ENCODE measurements at places on chromosomes 6 and 20.

- DNase-seq: no peak
Measured at GRCh38 chr20:41177636-41178035, 40.3 kb downstream of the PLCG1 start.

DNA sequence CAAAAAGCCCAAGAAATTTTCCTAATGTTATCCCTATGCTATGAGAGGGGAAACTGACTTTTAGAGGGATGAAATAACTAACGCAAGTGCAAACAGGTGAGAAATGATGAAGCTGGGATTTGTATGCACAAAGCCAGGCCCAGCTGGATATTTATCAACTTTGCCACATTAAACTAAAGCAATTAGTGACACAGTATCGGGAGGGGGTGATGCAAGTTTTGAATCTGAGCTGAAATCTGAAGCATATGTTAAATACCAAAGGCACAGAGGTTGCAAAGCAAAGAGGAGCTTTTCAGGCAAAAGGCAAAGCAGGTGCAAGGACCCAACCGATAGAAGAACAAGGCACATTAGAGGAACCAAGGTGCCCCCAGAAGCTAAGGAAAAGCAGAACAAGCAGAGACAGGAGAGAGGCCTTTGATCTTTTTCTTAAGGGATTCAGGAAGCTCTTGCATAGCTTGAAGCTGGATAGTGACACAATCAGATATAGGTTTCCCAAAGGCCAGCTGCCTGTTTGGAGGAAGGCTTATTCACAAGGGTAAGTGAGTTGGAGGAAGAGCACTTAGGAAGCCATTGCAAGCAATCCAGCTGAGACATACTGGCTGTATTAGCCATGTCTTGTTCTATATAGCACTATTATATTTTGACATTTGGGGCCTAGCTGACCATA lies 207.5 kb downstream of the HIVEP2 start:
- DNase-seq: no peak

- no peak for DNase-seq
Measured at GRCh38 chr20:53570446-53571276, 23.0 kb downstream of the ZNF217 start.

DNA sequence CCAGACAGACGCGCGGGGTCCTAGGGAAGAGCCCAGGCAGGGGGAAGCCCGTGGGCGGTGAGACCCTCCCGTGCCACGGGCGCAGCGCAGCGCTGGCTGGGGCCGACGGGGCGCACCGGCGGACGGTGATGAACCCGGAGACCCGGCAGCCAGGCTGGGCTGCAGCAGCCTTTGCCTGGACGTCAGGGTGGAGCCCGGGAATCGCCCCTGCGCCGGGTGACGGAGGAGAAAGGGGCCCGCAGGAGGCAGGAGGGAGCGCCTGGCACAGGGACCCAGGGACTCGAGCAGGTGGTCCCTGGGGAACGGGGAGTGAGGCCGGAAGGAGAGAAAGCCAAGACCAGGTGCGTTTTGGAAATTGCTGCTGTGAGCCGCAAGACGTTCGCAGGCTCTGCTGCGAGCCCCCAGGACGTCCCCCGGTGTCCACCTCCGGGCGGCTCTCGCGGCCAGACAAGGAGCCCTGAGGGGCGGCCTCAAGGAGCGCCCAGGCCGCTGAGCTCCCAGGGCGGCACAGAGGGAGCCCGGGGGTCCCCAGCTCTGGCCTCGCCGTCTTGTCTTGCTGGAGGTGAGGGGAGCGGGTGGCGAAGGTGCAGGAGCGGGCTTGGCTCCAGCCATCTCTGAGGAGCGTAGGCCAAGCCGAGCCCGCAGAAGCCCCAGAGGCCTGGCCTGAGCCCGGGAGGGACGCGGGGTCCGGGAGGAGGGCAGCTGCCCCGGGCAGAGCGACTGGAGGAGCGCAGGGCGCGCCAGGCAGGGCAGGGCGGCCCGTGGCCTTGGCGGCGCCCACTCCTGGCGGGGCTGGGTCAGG lies 191.2 kb upstream of the PDE10A start:
- DNase-seq: no peak

DNA sequence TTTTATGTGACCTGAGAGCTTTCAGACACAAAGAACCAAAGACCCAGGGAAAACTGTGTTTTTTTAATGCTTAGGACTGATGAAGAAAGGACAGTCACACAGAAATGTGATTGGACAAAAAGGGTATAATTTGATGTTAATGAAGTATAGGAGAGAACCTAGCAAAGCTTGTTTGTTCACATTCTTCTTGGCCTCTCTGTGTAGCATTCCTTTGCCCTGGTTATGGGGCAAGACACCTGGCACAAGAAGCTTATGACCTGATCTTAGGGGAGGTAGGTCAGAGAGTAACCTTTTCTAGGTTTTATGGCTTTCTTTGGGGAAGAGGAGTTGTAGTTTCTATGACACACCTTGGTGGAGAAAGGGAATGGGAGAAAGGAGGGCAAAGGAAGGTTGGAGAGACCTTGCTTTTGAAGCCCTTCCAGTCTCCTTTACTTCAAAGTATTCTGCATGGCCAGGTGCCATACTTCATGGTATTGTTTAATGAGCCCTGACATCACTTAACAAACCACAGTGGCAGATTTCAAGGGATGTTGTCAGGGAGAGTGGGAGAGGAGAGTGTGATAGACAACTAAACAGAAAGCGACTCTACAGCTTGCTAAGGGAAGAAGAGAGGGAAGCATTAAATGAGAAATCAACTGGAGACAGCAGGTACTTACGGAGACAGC lies 701.8 kb upstream of the FLRT3 start:
- DNase-seq: no peak

- DNase-seq: no peak
Measured at GRCh38 chr20:10654250-10654610, 19.6 kb downstream of the JAG1 start.

GRCh38 chr20:31368301-31368700 lies at the start of gene DEFB118:
DEFB118 (plus strand) TSS chr20:31368601; CDS start chr20:31368651, 50 bp downstream.
- no peak for DNase-seq

GRCh38 chr6:100160930-100161329 lies 166.9 kb upstream of the MCHR2 start:
- DNase-seq: no peak

DNA sequence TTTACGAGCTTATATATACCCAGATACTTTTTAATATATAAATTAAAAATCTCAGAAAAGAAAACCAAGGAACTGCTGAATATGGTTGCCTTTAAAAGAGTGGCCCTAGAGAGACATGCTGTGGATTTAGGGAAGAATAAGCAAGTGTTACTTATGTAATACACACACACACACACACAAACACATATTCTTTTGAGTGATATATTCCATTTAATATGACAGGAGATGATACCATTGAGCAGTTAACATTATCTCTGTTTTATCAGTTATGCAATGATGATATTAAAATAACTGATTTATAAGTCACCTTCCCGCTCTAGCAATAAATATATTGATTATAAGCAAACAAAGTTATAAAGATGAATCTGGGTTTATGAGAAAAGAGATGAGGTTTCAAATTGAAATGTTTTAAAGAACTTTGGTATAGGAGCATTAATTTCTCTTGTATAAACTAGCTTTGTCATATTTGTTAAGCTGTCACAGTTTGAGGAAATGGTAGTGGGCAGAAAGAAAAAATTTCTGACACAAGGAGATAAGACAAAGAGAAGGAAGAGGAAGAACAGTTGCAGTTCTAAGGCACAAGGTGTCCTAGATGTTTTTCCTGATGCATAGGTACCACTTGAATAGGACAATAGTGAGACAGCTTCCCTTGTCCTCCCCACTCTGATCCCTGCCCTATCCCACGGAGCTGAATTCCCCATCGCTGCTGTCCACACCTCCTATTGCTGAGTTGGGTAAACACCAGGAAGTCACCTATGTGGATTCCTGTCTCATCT lies 26.4 kb downstream of the GPX5 start:
- no peak for DNase-seq

GRCh38 chr6:89736893-89737292 lies 82.7 kb downstream of the MDN1 start:
- no peak for DNase-seq

- no peak for DNase-seq
Measured at GRCh38 chr6:47165918-47166317, 123.8 kb upstream of the ADGRF1 start.

DNA sequence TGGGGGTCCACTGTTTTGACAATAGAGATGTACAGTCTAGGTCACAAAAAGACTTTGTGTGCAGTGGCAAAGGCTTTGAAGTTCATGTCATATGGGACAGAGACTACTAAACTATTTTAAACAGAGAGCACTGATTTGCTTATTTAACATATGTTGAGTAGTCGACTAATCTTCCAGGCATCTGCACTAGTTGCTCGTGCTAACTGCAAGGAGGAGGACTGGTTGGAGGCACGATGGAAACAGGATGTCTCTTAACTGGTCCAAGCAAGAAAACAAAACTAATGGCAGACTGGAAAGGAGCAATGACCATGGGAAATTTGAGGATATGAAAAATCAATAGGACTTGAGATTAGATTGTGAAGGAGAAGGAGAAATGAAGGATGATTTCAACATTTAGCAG lies 28.5 kb upstream of the ERVFRD-1 start:
- no peak for DNase-seq

DNA sequence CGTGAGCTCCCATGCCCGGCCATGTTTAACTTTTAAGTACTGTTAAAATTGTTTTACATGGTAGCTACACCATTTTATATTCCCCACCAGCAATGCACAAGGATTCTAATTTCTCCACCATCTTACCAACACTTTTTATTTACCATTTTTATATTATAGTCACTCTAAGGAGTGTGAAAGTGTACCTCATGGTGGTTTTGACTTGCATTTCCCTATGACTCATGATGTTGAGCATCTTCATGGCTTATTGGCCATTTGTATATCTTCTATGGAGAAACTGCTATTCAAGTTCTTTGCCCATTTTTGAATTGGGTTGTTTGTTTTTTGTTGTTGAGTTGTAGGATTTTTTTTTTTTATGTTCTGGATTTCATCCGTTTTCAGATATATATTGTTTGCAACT lies 15.6 kb upstream of the BPHL start:
- DNase-seq: no peak

GRCh38 chr20:25276533-25277050 lies 28.7 kb downstream of the PYGB start:
- no peak for DNase-seq

DNA sequence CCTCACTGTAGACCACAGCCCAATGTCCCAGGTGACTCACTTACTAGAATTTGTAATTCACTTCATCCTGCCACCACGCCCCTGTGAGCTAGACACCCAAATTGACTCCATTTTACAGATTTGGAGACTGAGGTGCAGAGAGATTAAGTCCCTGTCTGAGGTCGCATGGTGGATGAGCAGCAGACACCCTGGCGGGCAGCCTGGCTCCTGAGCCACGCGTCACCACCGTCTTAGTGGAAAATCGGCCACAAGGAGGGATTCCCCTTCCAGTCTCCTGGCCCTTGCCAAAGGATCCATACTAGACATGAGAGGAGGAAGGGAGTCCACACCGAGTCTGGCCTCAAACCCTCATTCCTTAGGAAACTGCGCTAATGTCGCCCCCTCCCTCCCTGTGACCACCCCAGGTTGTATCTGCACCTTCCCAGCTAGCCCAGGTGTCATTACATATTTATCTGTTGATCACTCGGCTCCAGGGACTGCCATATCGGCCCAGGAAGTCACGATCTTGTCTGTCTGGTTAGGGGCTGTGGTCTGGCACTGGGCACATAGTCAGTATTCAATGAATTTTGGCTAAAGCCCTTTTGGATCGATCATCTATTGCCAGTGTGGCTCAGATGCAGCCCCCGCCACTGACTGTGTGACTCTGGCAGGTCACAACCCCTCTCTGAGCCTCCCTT lies 25.7 kb upstream of the PTGIS start:
- DNase-seq: no peak

- DNase-seq: no peak
Measured at GRCh38 chr6:157989541-157990289, 8.1 kb downstream of the SYNJ2 start.

DNA sequence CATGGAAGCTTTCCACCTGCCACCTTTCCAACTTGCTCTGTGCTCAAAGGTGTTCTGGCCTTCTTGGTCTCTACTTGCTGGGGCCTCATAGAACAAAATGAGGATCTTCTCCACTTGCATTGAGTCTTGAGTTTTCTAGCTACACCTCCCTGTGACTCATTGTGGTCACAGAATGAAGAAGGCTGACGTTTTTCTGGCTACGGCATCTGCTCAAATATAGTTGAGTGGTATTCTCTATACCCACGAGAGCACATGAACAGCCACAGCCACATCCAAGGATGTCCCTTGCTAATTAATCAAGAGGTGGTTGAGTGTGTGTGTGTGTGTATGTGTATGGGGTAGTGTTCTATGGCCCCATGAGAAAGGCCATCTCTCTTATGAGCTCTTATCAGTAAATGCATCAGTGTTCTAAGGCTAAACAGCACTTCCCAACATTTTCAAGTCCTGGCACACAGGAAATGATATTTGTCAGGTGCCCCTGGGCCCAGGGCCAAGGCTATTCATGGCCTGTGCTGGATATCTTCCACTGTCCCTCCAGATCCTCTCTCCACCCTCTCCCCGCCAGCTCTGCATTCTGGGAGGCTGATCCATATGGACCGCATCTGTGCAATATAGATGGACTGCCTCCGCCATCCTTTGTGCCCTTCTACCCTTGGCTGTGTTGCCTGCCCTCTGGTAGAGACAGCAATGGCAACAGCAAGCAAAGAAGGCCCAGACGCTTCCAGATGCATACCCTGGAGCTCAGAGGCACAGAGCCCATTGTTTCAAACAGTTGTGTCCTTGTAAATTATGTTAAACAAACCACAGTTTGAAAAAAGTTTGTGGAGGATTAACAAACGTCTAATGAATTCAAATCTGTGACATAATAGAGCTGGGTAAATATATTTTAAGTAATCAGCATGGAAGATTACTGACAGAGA lies 150.2 kb downstream of the LRFN2 start:
- DNase-seq: no peak

DNA sequence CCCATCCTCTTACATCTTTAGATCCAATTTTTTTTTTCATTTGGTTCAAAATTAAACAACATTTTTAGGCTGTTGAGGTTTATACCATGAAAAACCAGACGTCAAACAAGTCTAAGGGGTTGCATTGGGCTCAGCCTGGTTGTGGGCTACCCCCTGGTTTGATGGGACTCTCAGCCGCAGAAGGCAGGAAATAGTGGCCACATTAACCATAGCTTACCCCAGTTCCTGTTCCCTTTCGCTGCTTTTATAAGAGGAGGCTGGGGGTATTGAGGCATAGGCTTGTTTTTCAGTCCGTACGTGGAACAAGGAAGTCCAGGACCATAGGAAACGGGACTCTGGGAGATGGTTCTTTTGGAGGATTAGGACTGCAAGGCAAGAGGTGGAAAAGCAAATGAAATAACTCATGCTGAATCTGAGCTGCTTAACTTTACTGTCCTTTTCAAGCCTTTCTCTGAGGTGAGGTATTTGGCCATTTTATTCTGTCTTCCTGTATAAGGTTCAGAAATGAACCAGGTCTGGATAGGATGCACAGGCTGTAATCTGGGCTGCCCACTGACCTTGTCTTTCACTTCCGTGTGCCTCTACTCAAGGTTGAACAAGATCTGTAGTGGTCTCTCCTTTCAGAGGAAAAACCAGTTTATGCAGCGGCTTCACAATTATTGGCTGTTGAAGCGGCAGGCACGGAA lies 7.7 kb downstream of the BRPF3 start:
- DNase-seq: peak; percentile 68

GRCh38 chr6:98627129-98627775 lies 207.1 kb upstream of the POU3F2 start:
- no peak for DNase-seq

Measured in CD4-positive, CD25-positive, alpha-beta regulatory T cell (primary cell).